Occipital lobe (tissue), 3 donors: ENCODE measurements at places on chromosomes 11 and 22.

DNA sequence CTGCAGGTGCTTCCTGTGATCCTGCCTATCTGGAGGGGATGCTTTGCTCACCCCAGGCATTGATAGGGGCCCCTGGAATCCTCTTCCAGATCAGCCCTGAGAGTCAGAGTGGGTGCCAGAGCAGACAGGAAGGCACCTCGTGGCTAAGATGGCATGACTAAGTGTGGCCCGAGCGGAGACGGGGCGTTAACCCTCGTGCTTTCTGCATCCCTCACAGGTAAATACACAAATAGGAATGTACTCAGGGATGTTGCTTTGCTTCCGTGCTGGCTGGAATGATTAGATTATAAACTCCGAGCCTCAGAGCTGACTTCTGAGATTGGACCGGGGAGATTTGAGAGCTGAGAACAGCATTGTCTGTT lies 312.7 kb upstream of the B3GAT1 start:
- no peak for DNase-seq

GRCh38 chr11:120057595-120058581 lies 80.0 kb downstream of the TRIM29 start:
- no peak for DNase-seq

- DNase-seq = no peak
These were observed 2.9 kb downstream of the SLC35C1 start for GRCh38 chr11:45807792-45808238.

DNA sequence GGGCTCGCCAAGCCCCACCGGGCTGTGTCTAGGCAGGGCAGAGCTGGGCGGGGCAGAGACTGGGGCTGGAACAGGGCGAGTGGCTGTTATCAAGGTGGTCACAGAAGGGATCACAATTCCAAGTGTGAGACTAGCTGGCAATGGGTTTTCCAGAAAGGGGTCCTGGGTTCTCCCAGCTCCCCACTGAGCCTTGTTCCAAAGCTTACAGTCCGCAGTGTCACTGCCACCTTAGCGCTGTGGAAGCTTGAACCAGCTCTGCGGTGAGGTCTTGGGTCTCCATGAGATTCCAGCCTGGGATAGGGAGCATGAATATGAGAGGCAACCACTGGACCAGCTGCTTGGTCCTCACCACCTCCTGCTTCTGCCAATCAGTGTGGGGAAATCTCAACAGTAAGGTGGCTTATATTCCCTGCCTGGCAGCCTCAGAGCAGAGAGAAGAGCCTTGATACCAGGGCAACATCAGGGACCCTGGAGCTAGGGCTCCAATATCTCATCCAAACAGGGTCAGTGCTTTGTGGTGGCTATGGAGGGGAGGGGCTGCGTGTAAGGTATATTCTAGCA lies 831 bp downstream of the CD44 start:
- no peak for DNase-seq

GRCh38 chr22:47647720-47648119 lies 885.3 kb downstream of the TBC1D22A start:
- no peak for DNase-seq

- no peak for DNase-seq
These were observed 111.8 kb upstream of the MTMR2 start for GRCh38 chr11:96035740-96036078.

DNA sequence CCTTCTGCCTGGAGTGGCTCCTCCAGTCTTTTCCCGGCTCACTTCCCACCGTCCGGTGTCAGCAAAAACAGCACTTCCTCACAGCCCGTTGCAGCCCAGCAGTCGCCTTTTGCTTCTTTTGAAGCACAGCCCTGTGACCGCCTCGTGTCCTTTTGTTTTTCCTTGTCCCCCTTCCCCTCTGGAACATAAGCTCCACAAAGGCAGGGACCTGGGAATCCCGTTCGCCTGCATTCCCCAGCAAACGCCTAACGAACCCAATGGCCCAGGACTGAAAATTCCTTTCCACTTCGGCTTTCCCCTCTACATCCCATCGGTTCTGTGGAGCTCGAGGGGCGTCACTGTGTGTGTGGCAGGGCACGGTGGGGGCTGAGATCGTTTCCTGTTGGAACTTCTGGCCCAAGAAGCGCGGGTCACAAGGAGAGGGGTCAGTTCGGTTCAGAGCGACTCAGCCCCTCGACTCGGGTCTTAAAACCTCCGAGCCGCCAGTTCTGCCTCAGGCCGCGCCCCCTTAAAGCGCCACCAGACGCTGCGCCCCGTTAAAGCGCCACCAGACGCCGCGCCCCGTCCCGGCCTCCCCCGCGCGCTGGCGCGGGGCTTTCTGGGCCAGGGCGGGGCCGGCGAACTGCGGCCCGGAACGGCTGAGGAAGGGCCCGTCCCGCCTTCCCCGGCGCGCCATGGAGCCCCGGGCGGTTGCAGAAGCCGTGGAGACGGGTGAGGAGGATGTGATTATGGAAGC lies 841 bp downstream of the RIC8A start:
- DNase-seq = peak; percentile 65

- no peak for DNase-seq
These were observed 7.3 kb downstream of the MRPL21 start for GRCh38 chr11:68896171-68896959.

GRCh38 chr11:65136515-65137096 lies 2.3 kb upstream of the SYVN1 start:
- no peak for DNase-seq

GRCh38 chr11:76025068-76025467 lies 181.2 kb downstream of the WNT11 start:
- DNase-seq = no peak

GRCh38 chr11:71443736-71444445 lies 4.3 kb downstream of the DHCR7 start:
- no peak for DNase-seq

GRCh38 chr11:32056438-32056837 lies 34.4 kb upstream of the RCN1 start:
- DNase-seq = no peak

DNA sequence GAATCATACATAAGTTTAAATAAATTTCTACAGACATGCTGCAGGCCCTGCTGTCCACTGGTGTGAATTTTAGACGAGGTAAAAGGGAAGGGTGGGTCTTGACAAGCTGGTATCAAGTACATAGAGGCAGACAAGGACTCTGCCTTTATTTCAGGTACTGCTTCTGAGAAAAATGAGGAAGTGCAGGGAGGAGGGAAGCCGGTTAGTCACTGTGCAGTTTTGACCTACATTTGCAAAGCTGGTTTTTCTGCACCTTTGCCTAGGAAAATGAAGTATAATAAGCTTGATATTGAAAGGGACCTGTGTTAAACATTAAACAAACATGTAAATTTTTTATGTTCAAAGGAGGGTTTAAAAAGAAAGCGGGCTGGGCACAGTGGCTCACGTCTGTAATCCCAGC lies 24.6 kb downstream of the TMEM45B start:
- DNase-seq = no peak

- no peak for DNase-seq
These were observed 35.3 kb upstream of the XBP1 start for GRCh38 chr22:28835630-28836189.

GRCh38 chr22:21074102-21074715 lies 28.5 kb downstream of the LRRC74B start:
- no peak for DNase-seq

GRCh38 chr11:1084561-1085439 lies 10.1 kb downstream of the MUC2 start:
- DNase-seq = no peak

DNA sequence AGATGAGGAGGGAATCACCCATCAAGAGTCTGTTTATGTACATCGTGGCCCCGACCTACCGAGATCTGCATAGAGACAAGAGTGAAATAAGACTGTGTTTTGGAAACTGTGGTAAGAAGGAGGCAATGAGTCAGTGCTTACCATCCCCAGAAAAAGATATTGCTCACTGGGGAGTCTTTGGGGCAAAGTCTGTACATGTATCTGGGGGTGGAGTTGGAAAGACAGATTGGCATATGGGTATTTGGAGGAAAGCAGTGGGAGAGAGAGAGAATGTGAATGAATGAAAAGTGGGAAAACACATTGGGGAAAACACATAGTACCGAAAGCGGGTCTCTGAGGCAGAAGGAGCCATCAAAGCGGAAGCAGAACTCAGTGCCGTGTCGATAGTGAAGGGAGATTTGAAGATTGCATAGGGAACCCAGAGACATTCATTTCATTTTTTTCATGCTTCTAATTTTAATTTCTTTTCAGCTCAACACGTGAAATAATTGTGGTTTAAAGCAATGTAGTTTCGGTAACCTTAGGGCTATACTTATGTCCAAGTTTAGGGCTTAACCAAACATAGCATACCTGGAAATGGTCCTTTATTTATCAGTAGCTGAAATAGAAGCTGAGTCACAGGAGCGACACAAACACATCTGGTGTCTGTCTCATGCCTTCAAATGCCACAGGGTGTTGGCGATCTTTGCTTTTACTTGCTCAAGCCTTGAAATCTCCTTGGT lies 98.6 kb upstream of the CD44 start:
- no peak for DNase-seq

DNA sequence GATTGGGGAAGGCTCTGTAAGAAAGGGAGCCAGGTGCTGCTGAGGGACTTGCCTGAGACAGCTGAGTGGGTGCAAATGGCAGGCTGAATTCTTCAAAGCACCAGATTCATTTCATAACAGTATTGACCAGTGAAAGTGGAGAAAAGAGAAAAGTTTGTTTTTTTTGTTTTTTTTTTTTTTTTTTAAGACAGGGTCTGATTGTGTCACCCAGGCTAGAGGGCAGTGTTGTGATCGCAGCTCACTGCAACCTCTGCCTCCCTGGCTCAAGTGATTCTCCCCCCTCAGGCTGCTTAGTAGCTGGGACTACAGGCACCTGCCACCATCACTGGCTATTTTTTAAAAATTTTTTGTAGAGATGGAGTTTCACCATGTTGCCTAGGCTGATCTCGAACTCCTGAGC lies 494.0 kb downstream of the MIAT start:
- DNase-seq = no peak

GRCh38 chr11:10725907-10726253 lies 25.2 kb upstream of the CTR9 start:
- DNase-seq = no peak

GRCh38 chr11:8008212-8008611 lies 21.1 kb downstream of the EIF3F start:
- no peak for DNase-seq
